Small intestine (tissue), 16 donors: ENCODE measurements at places on chromosomes 3 and 15. TPM values are rescaled to one million over a fixed set of nuclear protein-coding genes. Genes with fewer than 3 reads are reported as not detected.

WDR72 gene
- polyA plus RNA-seq = 1.00 TPM

B3GALNT1 gene
- polyA plus RNA-seq = 4.3 TPM

VIPR1 gene
- 32.1 TPM for polyA plus RNA-seq

LRRC3B gene
- not detected for polyA plus RNA-seq

TRIM59 gene
- polyA plus RNA-seq = 12.2 TPM

EFCC1 gene
- 3.7 TPM for polyA plus RNA-seq

MB21D2 gene
- polyA plus RNA-seq = 4.9 TPM

VWA5B2 gene
- 1.8 TPM for polyA plus RNA-seq

ROBO1 gene
- polyA plus RNA-seq = 3.8 TPM

CDHR4 gene
- polyA plus RNA-seq = not detected

SLC22A14 gene
- 0.09 TPM for polyA plus RNA-seq

GPR171 gene
- polyA plus RNA-seq = 2.4 TPM

ITIH3 gene
- not detected for polyA plus RNA-seq

PIF1 gene
- polyA plus RNA-seq = 5.5 TPM

ARIH2 gene
- polyA plus RNA-seq = 46.1 TPM

A4GNT gene
- not detected for polyA plus RNA-seq

GREM1 gene
- 0.22 TPM for polyA plus RNA-seq

GOLGA8T gene
- not detected for polyA plus RNA-seq

LDHAL6B gene
- polyA plus RNA-seq = 0.69 TPM

SV2B gene
- polyA plus RNA-seq = not detected

THAP10 gene
- polyA plus RNA-seq = 0.89 TPM

PODXL2 gene
- 3.8 TPM for polyA plus RNA-seq

TNFSF10 gene
- 31.1 TPM for polyA plus RNA-seq

SH2D7 gene
- 3.8 TPM for polyA plus RNA-seq

WDR53 gene
- 5.4 TPM for polyA plus RNA-seq

PRR20G gene
- polyA plus RNA-seq = not detected

WDR93 gene
- not detected for polyA plus RNA-seq

ACTRT3 gene
- 2.0 TPM for polyA plus RNA-seq

SERPINI1 gene
- 5.4 TPM for polyA plus RNA-seq

OCA2 gene
- polyA plus RNA-seq = 0.07 TPM

GRAMD1C gene
- 19.7 TPM for polyA plus RNA-seq

PCOLCE2 gene
- 2.2 TPM for polyA plus RNA-seq

BTLA gene
- 0.67 TPM for polyA plus RNA-seq

CHRD gene
- polyA plus RNA-seq = 3.8 TPM

RETNLB gene
- polyA plus RNA-seq = 4.9 TPM

TP63 gene
- polyA plus RNA-seq = 0.12 TPM

TNFAIP8L3 gene
- polyA plus RNA-seq = not detected

GOLGA6L7 gene
- not detected for polyA plus RNA-seq

NOX5 gene
- polyA plus RNA-seq = not detected

CAMK2N2 gene
- polyA plus RNA-seq = not detected

ACSBG1 gene
- 0.54 TPM for polyA plus RNA-seq

GPR87 gene
- polyA plus RNA-seq = not detected

CLDN16 gene
- not detected for polyA plus RNA-seq

GNB4 gene
- polyA plus RNA-seq = 2.2 TPM

DZIP1L gene
- 0.27 TPM for polyA plus RNA-seq

FOXB1 gene
- not detected for polyA plus RNA-seq

CTXND1 gene
- polyA plus RNA-seq = under 0.01 TPM

GHSR gene
- not detected for polyA plus RNA-seq

ZKSCAN7 gene
- polyA plus RNA-seq = 0.54 TPM

NAALADL2 gene
- polyA plus RNA-seq = 0.27 TPM

ADGRG7 gene
- polyA plus RNA-seq = 48.1 TPM

ECE2 gene
- polyA plus RNA-seq = 2.1 TPM

MITF gene
- 1.6 TPM for polyA plus RNA-seq

PAQR5 gene
- polyA plus RNA-seq = 1.7 TPM
